Tibial nerve (tissue), 4 donors: ENCODE measurements at places on chromosomes 7 and 10.

GRCh38 chr10:3213208-3213607, 40.6 kb upstream of the PITRM1 start:
- no peaks in the 10 kb centered on the region for H3K27me3 ChIP-seq
- no peak for DNase-seq
- H3K4me1 ChIP-seq, result no peaks in the 10 kb centered on the region
- H3K4me3 ChIP-seq, result no peak overlapping the region
- H3K27ac ChIP-seq, result no peak overlapping the region
- no peaks in the 10 kb centered on the region for H3K36me3 ChIP-seq

- DNase-seq, result no peak
- H3K4me1 ChIP-seq, result no peaks in the 10 kb centered on the region
- no peak overlapping the region for H3K4me3 ChIP-seq
- no peaks in the 10 kb centered on the region for H3K36me3 ChIP-seq
- H3K27ac ChIP-seq, result no peak overlapping the region
Measured at GRCh38 chr10:22386503-22386902, 41.2 kb downstream of the SPAG6 start.

DNA sequence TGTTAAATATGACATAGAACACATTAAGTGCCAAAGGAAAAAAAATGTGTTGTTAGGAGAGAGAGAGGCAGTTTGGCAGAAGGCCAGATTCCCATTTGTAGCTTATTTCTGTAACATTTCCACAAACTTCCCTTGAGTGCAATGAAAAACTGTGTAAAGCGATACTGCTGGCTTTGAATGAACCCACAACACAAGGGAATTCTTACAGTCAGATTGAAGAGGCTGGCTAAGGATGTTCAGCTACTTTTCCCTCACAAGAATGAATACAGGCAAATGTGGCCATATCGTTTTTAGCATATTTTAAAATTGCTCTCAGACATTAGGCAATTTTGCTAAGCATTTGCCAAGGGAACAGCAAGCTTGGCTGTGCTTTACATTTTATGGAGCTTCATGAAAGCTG, 614.1 kb upstream of the FZD8 start:
- H3K4me3 ChIP-seq, result no peak overlapping the region
- peaks cover 7% of the 10 kb centered on the region for H3K4me1 ChIP-seq
- no peak overlapping the region for H3K27ac ChIP-seq

- no peaks in the 10 kb centered on the region for H3K36me3 ChIP-seq
- H3K4me3 ChIP-seq, result no peak overlapping the region
Measured at GRCh38 chr7:132049462-132050304, 493.3 kb upstream of the PODXL start.

DNA sequence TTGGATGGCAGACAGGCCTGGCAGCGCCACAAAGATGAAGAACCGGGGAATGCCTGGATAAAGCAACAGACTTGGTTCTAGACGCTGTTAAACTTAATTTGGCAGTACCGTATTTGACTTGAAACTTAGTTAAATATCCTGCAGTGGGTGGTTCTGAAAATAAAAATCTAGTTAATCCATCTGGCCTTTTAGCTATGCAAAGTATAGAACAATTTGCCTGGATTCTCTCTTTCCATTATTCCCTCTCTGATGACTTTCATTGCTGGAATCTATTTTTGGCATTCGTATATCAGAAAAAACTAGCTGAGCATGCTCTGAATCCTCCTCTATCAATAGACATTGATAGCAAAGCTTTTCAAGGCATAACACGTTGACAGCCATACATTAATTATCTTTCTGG, 203.6 kb downstream of the MACC1 start:
- DNase-seq, result no peak
- H3K27me3 ChIP-seq, result no peaks in the 10 kb centered on the region
- no peak overlapping the region for H3K27ac ChIP-seq
- H3K4me3 ChIP-seq, result no peak overlapping the region
- H3K4me1 ChIP-seq, result no peaks in the 10 kb centered on the region
- no peaks in the 10 kb centered on the region for H3K36me3 ChIP-seq

- no peaks in the 10 kb centered on the region for H3K36me3 ChIP-seq
- no peak for DNase-seq
- no peaks in the 10 kb centered on the region for H3K27me3 ChIP-seq
- no peak overlapping the region for H3K27ac ChIP-seq
- no peak overlapping the region for H3K4me3 ChIP-seq
Measured at GRCh38 chr10:124174071-124174566, 80.7 kb upstream of the CHST15 start.

DNA sequence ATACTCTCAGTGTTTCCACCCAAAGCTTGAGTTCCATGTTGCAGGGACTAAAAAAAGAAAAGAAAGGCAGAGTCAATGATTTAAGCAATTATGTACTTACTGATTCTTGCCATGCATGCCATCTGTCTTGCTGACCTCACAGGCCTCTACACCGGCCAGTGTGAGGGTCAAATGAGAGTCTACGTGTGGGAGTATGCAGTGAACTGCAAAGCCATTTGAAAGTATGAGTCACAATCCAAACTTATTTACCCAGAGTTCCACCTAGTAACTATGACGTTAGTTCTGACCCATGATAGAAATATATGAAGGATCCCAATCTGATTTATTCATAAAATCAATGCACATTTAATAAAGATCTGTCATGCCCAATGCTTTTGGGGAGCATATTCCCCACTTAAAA, 26.5 kb downstream of the PDE1C start:
- H3K27ac ChIP-seq, result no peak overlapping the region
- H3K36me3 ChIP-seq, result no peaks in the 10 kb centered on the region
- H3K27me3 ChIP-seq, result no peaks in the 10 kb centered on the region
- H3K4me1 ChIP-seq, result no peaks in the 10 kb centered on the region

DNA sequence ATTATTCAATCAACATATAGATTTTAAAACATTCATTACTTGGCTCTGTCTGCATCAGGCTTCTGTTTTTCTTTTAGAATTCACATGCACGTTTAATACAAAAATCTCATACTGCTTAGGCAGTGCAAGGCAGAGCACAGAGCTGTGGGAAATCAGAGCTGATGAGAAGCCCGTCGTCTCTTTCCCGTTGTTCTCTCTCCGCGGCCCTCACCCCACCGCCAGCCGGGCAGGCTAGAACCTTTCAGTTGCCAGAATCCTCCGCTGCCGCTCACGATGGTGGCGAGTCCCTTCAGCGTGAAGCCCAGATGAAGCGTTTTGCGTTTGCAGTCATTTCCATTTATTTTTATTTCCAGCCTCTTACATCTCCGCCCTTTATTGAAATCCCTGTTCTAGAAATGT, 648.2 kb downstream of the SDK1 start:
- no peak for DNase-seq
- no peaks in the 10 kb centered on the region for H3K36me3 ChIP-seq
- no peak overlapping the region for H3K27ac ChIP-seq
- H3K4me3 ChIP-seq, result no peak overlapping the region
- no peaks in the 10 kb centered on the region for H3K27me3 ChIP-seq

DNA sequence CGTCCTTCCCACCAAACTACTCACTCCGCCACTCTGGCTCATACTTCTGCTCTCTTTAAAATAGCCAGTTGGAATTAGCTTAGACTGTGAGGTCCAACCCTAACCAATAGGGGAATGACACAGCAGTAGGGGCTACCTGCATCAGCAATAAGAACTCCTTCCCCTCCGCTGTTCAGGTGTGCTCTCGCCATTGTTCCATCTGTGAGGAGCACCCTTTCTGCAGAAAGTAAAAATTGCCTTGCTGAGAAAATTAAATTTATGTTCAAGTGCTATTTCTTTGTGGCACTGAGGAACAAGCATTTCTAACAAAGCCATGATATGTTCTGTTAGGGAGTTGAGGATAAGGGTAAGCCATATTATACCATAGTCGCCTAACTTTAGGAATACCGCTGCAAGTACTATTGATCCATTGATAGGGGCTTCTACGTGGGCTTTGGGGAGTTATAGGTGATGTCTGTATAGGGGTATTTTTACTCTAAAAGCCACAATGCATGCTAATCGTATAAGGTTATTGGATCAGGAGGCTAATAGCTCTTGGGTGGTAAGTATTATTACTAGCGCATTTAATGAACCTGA, 1269.5 kb downstream of the TYW1 start:
- no peaks in the 10 kb centered on the region for H3K36me3 ChIP-seq
- no peaks in the 10 kb centered on the region for H3K4me1 ChIP-seq
- no peak overlapping the region for H3K4me3 ChIP-seq
- no peaks in the 10 kb centered on the region for H3K27me3 ChIP-seq
- DNase-seq, result no peak

GRCh38 chr7:8125680-8126444, 136.1 kb downstream of the ICA1 start:
- no peak overlapping the region for H3K4me3 ChIP-seq
- no peaks in the 10 kb centered on the region for H3K27me3 ChIP-seq
- no peak for DNase-seq
- no peaks in the 10 kb centered on the region for H3K4me1 ChIP-seq
- H3K36me3 ChIP-seq, result no peaks in the 10 kb centered on the region

DNA sequence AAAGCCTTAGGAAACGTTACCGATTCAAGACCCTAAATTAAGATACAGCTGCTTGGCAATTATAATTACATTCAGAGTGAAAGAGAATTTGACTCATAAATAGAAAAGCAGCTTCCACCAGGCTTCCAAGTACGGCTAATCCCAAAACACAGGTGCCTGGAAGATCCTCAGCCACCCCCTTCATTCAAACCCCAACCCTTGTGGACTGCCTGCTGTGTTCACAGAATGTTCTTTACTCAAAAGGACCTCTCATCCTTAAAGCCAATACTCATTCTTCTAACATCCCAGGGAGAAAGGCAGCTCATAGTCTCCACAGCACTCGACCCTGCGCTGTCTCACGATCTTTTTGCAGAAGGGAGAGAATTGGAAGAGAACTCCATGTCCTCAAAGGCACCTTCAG, 32.9 kb downstream of the RNF32 start:
- no peak for DNase-seq
- peaks cover 87% of the 10 kb centered on the region for H3K36me3 ChIP-seq
- H3K27ac ChIP-seq, result no peak overlapping the region
- H3K4me1 ChIP-seq, result no peaks in the 10 kb centered on the region
- H3K27me3 ChIP-seq, result no peaks in the 10 kb centered on the region

GRCh38 chr7:81676813-81677212, 93.0 kb downstream of the HGF start:
- H3K27ac ChIP-seq, result peak overlapping the region; percentile 34
- no peaks in the 10 kb centered on the region for H3K36me3 ChIP-seq
- no peak overlapping the region for H3K4me3 ChIP-seq
- no peaks in the 10 kb centered on the region for H3K27me3 ChIP-seq

DNA sequence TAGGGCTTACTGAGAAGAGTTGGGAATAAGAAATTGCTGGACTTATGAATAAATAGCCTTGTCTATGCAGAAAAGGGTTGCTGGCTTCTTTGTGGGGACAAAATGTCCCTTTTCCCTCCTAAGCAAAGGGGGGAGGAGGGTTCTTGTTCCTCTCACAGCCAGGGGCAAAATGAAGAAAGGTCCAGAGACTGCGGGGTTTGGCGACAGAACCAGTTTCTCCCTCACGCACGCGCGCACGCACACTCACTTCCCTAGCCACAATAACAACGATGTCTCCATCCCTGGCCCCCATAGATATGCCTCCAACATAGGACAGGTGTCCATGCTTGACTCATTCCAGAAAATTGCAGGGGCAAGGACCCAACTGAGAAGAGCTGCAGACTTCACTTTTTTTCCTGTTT, 3.3 kb downstream of the ZMIZ1 start:
- peaks cover 12% of the 10 kb centered on the region for H3K4me1 ChIP-seq
- H3K36me3 ChIP-seq, result no peaks in the 10 kb centered on the region
- no peak for DNase-seq
- no peaks in the 10 kb centered on the region for H3K27me3 ChIP-seq
- peak overlapping the region; percentile 98 for H3K27ac ChIP-seq

GRCh38 chr7:1920266-1920681, 250.2 kb downstream of the ELFN1 start:
- no peak for DNase-seq
- no peak overlapping the region for H3K27ac ChIP-seq
- peaks cover 7% of the 10 kb centered on the region for H3K36me3 ChIP-seq
- peaks cover 7% of the 10 kb centered on the region for H3K4me1 ChIP-seq
- no peaks in the 10 kb centered on the region for H3K27me3 ChIP-seq

GRCh38 chr7:148543302-148543701, 47.3 kb upstream of the C7orf33 start:
- H3K36me3 ChIP-seq, result no peaks in the 10 kb centered on the region
- no peaks in the 10 kb centered on the region for H3K27me3 ChIP-seq
- DNase-seq, result no peak
- no peak overlapping the region for H3K4me3 ChIP-seq
- no peak overlapping the region for H3K27ac ChIP-seq

DNA sequence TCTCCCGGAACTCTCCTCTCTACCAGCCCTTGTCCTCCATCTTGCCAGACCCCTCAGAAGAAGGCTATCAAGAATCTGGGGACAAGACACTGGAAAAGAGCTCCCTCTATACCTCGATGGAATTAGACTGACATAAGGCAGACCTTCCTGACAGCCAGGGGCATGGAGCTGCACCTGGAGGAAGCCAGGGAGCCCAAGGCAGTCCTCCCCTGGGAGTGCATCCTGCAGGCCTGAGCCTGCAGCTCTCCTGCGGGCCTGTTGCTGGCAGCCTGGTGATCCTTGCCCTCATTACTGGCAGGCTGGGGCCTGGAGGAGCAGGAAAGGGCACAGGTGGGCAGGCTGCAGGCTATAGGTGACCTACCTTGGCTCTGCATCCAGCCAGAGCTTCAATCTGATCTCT, 323.4 kb downstream of the GRID1 start:
- H3K27ac ChIP-seq, result no peak overlapping the region
- no peaks in the 10 kb centered on the region for H3K27me3 ChIP-seq
- no peak overlapping the region for H3K4me3 ChIP-seq

- H3K4me3 ChIP-seq, result no peak overlapping the region
- H3K27ac ChIP-seq, result no peak overlapping the region
- H3K36me3 ChIP-seq, result no peaks in the 10 kb centered on the region
- DNase-seq, result no peak
Measured at GRCh38 chr10:18157881-18158280, 17.7 kb downstream of the CACNB2 start.

DNA sequence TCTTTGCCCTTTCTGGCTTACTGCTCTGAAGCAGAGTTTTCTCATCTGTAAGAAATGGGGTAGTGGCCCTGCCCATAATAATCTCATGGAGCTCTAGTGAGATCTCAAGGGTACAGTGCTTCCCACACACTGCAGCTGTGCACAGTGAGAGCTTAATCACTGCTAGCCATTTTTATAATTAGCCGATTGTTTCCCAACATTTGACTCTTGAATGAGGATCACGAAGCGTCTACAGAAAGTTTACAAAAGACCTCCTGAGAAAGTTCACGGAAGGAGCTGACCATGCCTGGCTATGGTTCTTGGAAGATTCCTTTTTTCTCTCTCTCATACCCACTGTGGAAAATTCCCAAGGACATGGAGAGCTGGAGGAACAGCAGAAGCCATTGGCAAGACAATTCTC, 70.4 kb downstream of the FAM171A1 start:
- H3K36me3 ChIP-seq, result no peaks in the 10 kb centered on the region
- H3K4me3 ChIP-seq, result no peak overlapping the region
- peaks cover 2% of the 10 kb centered on the region for H3K4me1 ChIP-seq

DNA sequence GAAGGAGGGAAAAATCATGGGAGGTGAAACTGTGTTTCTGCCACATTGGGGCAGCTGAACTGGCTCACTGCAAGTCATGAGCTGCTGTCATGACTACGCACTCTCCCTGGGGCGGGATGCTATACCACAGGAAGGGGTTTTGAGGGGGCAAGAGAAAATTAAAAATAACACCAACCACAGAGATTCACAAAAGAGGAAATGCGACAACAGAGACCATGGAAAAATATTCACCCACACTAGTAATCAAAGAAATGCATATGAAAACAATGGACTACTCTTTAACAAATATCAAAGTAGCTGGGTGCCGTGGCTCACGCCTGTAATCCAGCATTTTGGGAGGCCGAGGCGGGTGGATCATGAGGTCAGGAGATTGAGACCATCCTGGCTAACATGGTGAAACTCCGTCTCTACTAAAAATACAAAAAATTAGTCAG, 65.2 kb upstream of the TM9SF3 start:
- no peaks in the 10 kb centered on the region for H3K4me1 ChIP-seq
- H3K27ac ChIP-seq, result no peak overlapping the region
- no peaks in the 10 kb centered on the region for H3K27me3 ChIP-seq
- no peaks in the 10 kb centered on the region for H3K36me3 ChIP-seq
